Stimulated activated CD8-positive, alpha-beta memory T cell treated with anti-CD3 and anti-CD28 coated beads, Interleukin-15, amount 100 ng/mL, for 4 hours (primary cell): ENCODE measurements at places on chromosomes 4 and X.

DNA sequence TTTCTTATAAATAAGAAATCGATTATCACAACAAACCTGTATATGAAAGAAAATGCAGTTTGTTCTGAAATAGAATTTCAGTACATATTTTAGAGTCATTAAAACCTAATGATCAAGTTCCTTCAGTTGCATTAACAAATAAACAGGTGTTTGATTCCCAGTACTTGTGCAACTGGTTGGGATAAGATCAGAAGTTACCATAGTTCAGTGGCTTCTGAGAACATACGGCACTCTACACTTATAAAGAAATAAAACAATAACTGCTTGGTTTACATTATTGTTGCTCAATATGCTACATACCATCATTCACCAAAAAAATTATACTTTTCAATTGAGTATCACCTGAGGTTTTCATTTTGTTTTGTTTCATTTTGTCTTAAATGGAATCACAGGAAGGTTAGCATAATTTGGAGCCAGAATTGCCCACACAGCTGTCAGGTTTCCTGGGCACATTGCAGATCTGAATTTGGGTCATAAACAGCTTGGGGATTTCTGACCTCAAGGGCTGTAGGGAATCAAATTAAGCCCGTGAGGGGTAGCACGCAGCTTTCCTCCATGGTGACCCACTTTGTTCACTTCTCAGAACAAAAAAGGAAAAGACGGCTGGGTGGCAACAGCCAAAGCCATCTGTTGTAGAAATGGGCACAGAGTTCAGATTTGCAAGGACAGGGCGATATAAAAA is 14.9 kb upstream of the CCNG2 start:
- no peak for DNase-seq

DNA sequence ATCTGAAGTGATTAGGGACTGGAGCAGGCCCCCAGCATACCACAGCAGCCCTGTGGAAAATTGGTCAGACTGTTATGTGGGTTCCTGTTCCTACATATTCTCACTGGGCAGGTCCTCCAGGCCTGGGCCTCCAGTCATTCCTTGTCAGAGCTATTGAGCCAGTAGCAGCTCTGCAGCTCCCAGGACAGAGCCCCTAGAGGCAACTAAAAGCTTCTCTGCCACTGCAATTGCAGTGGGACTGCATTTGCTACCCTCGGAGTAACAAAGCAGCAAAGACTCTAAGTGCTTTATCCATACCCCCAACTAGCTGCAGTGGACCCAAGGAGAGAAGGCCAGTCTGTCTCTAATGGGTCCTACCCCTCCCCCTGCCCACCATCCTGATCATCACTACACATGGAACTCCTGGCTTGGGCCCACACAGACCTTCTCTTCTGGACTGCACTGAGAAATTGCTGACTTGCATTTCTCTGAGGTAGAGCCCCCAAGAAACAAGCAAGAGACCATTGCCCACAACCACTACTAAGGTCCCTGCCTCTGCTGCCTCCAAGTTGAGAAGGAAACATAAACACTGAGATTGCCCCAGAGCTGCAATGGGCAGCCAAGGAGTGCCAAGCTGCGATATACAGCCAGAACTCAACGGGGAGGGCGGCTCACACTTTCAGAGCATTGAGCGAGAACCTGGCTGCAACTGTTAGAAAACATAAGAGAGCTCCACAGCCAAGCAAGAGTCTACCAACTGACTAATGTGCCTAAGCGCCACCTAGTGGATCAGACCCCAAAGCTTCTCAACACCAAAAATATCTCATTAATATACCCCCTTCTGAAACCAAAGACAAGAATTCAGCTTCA is 738.7 kb upstream of the NDST4 start:
- DNase-seq, result no peak

DNA sequence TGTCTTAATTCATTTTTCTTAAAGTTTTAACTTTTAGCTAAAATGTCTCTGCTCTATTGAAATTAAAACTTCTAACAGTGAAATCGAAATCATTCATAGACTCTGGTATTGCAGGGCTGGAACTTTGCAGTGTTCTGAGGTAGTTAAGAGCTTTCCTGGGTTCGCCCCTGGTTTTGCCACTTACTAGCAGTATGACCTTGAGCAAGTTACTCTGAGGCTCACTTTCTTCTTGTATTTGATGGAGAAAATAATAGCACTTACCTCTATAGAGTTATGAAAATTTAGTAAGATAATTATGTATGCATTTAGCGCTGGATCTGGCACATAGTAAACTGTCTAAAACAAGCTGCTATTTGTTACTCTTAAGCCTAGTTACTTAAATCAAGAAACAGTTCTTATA is 1.7 kb downstream of the SLAIN2 start:
- DNase-seq, result no peak

DNA sequence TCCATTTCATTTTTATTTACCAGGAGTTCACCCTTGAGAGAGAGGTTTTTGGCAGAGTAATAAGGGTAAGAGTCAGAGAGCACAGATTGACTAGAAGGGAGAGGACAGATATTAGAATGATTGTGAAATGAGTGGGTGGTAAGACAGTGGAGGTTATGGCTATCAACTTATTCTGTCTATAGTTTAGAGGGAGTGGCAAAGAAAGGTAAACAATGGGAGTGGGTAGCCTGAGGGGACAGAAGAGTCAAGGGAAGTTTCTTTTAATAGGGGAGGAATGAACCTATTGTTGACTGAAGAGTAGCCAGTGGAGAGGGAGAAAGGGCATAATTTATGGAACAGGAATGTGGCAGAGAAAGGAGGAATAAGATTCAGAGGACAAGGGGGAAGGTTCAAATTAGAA is 186.5 kb upstream of the NRK start:
- no peak for DNase-seq

GRCh38 chrX:3815896-3816664 is 102.6 kb upstream of the PRKX start:
- DNase-seq, result peak; percentile 21

DNA sequence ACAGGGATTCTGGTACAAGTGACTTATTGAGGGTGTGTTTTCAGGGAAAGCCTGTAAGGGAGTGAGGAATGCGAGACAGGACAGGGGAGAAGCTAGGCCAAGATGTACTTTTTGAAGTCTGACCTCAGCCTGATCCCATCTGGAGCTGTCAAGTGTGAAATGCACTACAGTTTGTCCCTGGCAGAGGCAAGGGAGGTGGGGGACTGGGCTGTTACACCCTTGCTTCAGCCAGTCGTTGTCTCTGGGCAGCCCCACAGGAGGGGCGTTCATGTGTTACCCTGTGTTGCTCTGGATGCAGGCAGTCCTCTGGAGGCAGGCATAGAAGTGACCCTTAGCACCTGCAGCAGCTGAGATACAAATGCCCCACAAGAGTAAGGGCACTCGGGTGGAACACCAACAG is 25.8 kb downstream of the PPEF1 start:
- DNase-seq, result no peak

GRCh38 chr4:10944321-10944720 is 259.8 kb upstream of the CLNK start:
- no peak for DNase-seq

GRCh38 chr4:107363125-107363524 is 327.0 kb upstream of the DKK2 start:
- DNase-seq, result no peak

- no peak for DNase-seq
Measured at GRCh38 chr4:123230061-123230460, 166.5 kb upstream of the SPRY1 start.

GRCh38 chr4:25900310-25900709 is 13.7 kb upstream of the SMIM20 start:
- no peak for DNase-seq

GRCh38 chrX:41789374-41789773 is 65.4 kb downstream of the GPR82 start:
- DNase-seq, result no peak

DNA sequence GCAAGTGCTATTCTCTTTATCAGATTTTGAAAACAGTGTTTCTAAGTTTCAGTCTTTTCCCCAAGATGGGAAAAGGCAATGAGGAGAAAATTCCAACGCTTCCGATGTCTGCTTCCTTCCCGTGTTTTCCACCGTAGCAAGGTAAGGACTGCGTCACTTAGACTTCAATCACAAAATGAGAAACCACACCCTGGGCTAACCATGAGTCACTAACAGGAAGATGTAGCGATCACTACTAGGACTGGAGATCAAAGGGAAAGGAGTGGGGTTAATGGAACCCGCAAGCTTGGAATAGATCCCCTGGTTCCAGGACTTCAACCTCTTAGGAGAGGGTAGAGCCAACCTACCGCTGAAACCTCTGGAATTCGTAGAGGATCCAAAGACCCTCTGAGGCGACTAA is 250.7 kb upstream of the ZFP42 start:
- DNase-seq, result no peak

DNA sequence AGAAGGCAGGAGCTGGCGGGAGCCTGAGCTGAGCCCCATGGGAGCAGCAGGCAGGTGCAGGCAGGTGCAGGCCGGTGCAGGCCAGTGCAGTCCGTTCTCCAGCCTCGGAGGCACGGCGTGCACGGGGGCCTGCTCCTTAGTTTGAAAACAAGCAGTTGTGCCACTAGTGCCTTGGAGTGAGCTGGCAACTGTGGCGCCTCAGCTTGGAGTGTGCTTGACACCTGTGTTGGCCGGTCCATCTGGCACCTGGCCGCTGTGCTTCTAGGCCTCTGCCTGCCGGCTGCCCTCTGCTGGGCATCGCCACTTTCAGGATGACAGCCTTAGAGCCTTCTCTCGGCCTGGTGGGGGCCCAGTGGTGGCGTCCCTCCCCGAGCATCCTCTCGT is 47.9 kb downstream of the RGS12 start:
- DNase-seq, result no peak

DNA sequence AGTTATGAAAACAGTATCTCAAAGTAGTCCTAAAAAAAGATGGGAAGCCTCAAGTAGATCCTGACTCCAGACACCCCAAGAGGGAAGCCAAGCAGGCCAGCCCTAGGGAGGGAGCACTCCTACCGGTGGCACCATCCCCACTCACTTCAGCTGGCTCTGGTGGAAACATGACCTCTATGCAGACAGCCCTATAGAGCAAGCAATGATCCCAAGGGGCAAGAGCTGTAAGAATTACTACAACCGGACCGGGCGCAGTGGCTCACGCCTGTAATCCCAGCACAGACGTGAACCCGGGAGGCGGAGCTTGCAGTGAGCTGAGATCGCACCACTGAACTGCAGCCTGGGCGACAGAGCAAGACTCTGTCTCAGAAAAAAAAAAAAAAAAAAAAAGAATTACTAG is 5.7 kb downstream of the LETM1 start:
- DNase-seq, result no peak

GRCh38 chr4:71254451-71255012 is 84.3 kb upstream of the SLC4A4 start:
- DNase-seq, result no peak

DNA sequence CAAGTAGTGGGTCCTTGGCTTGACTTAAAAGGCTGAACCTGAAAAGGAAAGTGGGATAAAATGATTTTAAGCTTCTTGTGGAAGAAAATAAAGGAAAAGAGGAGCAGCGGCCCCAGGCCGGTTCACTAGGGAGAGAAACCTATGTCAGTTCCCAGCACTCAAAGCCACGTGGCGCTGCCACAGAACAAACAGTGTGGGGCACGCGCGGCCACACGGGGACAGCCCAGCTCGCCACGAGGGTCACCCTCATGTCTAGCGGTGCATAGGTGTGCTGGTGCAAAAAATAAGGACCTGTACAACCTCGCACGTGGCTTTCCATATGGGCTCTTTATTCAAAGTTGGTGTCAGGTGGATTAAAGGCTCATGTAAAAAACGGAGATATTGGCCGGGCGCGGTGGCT is 17.1 kb downstream of the MSANTD1 start:
- no peak for DNase-seq

DNA sequence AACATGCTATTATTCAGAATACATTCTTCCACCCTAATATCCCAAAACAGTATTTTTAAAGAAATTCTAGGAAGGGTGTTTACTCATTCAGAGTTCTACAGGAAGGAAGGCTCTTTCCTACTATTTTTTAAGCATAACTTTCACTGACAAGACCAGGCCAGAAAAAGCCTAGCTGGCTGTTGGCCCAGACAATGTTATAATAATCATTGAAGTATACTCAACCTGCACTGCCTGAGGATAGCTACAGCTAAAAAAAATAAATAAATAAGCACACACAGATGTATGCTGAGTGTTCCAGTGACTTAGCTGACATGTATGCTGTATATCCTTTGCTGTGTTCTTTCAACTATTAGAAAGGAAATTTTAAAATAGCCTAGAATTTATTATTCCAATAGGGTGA is 145.8 kb upstream of the SPRY1 start:
- DNase-seq, result no peak

DNA sequence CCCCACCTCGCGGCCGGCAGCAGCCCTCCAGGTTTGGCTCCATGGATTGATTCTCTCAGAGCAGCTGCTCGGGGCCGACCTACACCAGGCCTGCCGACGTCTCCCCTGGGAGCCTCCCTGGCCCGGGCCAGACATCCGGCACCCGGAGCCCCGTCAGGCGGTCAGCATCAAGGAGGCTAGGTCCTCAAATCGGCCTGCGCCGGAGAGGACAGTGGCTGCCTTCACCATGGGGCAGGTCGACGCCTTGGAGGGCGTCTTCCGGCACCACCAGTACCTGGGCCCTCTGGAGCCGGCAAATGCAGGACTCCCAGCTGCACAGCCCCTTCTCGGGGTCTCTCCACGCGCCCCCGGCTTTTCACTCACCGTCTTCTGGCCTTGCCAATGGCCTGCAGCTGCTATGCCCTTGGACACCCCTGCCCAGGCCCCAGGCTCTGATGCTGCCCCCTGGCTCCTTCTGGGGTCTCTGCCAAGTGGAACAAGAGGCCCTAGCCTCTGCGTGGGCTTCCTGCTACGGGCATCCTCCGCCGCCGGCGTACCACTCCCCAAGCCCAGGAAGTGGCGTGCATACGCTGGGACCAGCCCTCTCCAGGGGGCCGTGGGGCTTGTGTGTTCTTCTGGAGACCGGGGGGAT is 341.8 kb downstream of the MAGEB5 start:
- no peak for DNase-seq

DNA sequence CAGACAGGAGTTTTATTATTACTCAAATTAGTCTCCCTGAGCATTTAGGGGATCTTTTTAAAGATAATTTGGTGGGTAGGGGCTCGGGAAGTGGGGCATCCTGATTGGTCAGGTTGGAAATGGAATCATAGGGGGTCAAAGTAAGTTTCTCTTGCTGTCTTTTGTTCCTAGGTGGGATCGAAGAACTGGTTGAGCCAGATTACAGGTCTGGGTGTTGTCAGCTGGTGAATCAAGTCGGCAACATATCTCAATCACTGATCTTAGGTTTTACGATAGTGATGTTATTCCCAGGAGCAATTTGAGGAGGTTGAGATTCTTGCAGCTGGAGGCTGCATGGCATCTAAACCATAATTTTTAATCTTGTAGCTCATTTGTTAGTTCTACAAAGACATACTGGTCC is 629.5 kb upstream of the AMOT start:
- no peak for DNase-seq

DNA sequence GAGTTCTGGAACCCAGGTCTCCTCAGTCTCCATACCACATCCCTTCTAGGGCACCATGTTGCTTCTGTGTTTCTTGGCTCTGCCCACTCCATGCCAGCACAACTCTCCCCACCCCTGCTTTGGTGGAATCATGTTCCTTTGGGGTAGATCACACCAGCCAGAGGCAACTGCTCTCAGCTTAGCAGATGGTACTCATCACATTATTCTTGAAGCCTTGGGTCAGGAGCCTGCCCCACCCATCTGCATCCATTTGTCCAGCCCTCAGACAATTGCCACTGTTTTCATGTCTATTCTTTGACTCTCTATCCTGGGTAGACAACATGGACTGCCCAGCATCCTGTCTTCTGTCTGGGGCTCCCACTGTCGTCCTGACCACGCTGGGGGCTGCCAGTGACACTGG is 147.6 kb downstream of the PTTG2 start:
- DNase-seq, result no peak

GRCh38 chr4:73139991-73140390 is 70.5 kb upstream of the COX18 start:
- no peak for DNase-seq
